ENCODE measurements at places on chromosomes 7 and 10. TPM values are rescaled to one million over a fixed set of nuclear protein-coding genes. Genes with fewer than 3 reads are reported as not detected.

DNA sequence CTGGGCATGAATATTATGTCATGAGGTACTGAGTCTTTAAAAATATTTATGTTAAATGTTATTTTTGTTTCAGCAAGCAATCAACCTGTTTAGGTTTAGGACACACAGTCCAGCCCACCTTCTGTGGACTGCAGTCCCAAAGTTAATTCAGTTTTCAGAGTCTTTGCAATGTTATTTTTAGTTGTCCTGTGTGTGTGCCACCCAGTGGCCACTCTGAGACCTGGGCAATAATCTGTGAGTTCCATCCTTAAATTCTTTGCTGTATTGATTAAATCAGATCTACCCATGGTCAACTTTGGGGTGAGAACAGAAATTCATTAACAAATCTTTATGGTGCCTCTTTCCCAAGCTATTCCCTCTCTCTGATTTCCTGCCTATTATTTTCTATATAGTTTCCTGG lies 415.1 kb downstream of the CCSER2 start:
- ATAC-seq: no peak

DNA sequence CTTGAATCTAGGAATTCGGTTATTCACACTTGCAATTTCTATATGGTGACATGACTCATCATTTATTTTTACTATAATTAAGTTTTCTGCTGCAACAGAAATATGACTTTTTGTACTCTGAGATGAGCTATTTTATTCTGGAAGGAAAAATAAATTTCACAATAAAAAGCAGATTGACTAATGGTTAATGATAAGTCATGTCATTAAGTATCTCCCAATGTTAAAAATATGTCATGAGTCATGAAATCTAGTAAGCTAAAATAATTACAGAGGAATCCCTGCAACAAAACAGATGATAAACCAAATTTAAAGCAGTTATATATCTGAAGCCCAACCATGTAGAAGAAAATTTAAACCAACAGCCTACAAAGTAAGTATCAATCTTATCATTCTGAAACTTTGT lies 149.2 kb downstream of the CACNA2D1 start:
- no peak for ATAC-seq

DNA sequence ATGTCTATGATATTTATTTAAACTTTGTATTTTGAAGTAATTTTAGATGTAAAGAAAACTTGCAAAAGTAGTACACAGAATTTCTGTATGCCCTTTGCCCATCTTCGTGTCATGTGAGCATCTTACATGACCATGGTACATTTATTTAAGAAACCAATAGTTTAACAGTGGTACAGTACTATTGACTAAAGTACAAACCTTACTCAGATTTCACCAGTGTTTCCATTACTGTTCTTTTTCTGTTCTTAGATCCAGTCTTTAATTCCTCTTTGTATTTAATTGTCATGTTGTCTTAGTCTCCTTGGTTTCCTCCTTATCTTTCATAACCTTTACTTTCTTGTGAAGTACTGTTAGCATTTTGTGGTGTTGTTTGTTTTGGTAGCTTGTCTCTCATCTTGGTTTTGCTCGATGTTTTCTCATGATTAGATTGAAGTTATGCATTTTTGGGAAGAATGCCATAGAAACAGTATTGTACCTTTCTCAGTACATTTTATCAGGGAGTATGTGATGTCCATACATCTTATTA lies 24.1 kb downstream of the TAX1BP1 start:
- no peak for ATAC-seq

DNA sequence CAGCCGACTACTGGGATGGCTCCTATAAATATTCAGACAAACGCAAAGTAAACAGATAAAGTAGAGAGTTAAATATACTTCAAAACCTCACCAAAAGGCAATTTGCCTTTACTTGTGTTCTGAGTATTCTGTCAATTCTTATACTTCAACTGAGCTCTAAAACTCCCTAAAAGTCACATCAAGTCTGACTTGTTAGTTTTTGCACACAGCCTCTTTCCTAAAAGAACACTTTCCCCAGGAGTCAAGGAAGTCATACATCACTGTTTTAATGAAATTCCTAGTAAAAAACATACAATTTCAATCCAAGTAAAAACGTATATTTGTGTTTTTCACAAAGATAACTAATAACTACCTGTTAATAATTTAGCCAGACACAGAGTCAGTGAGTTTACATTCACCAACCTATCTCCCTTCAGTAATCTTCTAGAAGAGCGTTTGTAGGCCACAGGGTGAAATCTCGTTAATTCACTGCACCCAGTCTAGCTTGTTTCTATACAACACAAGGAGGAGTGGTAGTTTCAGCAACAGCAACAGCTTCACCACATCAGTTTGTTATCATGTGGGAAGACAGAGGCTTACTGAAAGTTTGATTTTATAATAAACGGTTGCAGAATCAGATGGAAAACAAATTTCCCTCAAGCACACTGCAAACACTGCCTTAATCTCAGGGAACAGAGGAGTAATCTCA lies 2.7 kb downstream of the COBL start:
- ATAC-seq: no peak

GRCh38 chr7:129854401-129854800 lies 98.4 kb downstream of the UBE2H start:
- no peak for ATAC-seq

- no peak for ATAC-seq
Observed at GRCh38 chr7:77858278-77858677, 59.7 kb downstream of the PHTF2 start.

DNA sequence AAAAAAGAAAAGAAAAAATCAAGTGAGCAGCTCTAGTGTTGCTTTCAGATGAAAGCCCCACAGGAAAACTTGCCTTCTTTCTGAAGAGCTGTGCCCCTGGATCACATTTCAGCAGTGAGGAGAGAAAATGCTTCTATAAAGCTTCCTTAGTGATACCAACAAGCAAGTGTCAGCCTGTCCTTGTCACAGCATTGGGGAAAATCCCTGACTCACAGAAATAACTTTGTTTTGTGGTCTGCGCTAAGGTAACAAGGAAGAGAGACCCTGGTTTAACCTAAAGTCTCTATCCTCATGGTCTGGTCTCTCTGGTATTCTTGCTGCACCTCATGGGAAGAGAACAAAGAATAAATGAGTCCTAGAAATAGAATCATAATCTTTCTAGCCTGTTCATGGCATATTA lies 885.2 kb upstream of the SORCS1 start:
- no peak for ATAC-seq

- ATAC-seq: no peak
Observed at GRCh38 chr7:124338861-124339260, 306.0 kb upstream of the TMEM229A start.

DNA sequence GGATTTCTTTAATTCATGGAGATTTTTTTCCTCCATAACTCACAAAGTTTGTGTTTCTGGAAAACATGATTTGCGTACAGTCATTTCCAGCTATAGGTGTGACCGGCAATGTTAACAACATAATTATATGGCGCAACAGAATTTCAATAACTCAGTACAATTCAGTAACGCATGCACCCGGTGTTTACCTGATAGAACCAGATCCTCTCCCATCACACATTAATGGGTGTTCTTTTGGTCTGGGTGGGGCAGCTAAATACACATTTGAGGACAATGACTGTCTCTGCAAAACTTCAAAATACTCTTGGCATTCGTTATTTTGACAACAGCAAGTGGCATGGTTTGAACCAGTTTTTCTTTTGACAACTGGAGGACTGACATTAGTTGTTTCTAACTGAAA lies 102.3 kb downstream of the KLF6 start:
- no peak for ATAC-seq

GRCh38 chr10:48655411-48656240 lies 29.0 kb upstream of the WDFY4 start:
- ATAC-seq: peak; percentile 66

Gene CALML3
- total RNA-seq: 1.9 TPM

DNA sequence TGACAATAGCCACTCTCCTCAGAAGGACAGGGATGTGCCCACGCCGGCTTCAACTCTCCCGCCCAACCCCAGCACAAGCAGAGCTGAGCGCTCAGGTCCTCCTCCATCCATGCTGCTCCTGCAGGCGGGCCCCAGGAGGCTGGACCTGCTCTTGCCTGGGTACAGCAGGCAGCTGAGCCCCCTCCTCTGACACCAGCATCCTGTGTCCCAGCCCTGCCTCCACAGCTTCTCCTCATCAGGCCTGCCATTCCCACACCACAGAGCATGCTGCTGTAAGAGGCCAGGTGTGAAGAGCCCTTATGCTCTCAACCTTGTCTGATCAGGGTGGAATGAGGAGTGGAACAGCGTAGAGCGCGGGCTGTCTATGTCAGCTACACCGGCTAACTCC lies 302.2 kb downstream of the PTPRN2 start:
- no peak for ATAC-seq

- no peak for ATAC-seq
Observed at GRCh38 chr10:26516540-26517101, 78.5 kb downstream of the APBB1IP start.

GRCh38 chr10:63919575-63920279 lies 398.5 kb downstream of the REEP3 start:
- ATAC-seq: no peak

GRCh38 chr10:83990126-83990525 lies 149.2 kb upstream of the GHITM start:
- ATAC-seq: no peak

GRCh38 chr10:5666008-5666840 lies at the start of gene ASB13:
ASB13 (minus strand) TSS chr10:5666595; CDS start chr10:5666551, 44 bp downstream.
- peak; percentile 91 for ATAC-seq

Gene WIPF3
- 3.7 TPM for total RNA-seq
